ENCODE measurements at places on chromosomes 6 and 20.

- no peak for DNase-seq
Measured at GRCh38 chr6:87396595-87397392, 11.0 kb upstream of the CFAP206 start.

DNA sequence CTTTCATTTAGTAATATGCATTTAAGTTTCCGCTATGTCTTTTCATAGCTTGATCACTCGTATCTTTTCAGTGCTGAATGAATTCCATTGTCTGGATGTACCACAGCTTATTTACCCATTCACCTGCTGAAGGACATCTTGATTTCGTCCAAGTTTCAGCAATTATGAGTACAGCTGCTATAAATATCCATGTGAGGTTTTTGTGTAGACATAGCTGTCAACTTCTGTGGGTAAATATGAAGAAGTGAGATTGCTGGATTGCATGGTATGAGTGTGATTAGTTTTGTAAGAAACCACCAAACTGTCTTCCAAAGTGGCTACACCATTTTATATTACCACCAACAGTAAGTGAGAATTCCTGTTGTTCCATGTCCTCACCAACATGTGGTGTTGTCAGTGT, 79.2 kb upstream of the STMND1 start:
- no peak for DNase-seq

- peak; percentile 70 for DNase-seq
Measured at GRCh38 chr6:41066867-41067304, 5.3 kb downstream of the OARD1 start.

- no peak for DNase-seq
Measured at GRCh38 chr6:48243071-48243470, 132.1 kb upstream of the PTCHD4 start.

DNA sequence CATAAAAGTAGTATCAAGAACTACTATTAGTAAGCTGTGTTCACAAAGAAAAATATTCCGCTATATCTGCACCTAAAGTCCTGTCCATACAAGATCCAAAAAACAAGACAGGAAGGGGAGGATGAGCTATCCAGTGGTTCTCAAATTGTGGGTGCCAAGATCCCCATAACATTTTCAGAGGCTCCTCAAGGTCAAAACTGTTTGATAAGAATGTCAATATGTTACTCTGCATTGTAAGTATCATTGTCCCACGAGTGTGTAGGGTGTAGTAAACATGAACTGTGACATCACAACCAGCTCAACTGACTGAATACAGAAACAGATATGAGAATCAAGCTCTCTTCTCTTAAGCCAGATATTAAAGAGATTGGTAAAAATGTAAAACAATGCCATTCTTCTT, 81.9 kb upstream of the HIVEP1 start:
- no peak for DNase-seq

DNA sequence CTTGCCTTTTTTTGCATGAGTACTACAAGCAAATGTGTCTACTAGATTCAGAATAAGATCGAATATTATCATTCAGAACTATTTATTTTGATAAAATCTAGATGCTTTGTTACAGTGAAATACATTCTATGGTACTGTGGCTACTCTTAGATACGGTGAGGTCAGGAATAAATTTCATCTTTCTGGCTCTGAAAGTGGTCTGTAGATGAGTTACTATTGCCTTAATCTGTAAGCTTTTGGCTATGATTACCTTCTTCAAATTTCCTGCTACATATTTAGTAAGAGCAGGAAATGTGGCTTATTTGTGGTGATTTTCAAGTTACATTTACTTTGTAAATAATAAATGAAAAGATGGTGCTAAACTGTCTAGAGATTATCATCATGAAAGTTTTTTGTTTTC, 50.0 kb downstream of the SCAF8 start:
- no peak for DNase-seq

GRCh38 chr20:14956026-14956425, 618.6 kb upstream of the FLRT3 start:
- no peak for DNase-seq

- no peak for DNase-seq
Measured at GRCh38 chr6:44989391-44989790, 338.7 kb upstream of the RUNX2 start.

DNA sequence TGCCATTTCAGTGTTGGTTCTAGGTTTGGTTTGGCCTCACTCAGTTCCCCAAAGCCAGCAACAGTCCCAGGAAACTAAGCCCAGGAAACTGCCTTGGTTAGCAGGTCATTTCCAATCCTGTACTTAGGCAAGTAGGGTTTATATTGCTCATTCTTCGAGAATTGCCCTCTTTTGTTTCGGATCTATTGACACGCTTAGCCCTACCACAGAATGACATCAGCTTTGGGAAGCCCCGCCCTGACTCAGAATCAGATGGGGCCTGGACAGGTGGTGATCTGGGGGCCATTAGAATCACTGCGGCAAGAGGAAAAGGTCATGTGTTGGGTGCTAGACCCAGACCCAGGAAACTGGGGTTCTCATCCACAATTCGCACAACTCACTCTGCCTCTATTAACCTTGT, 578.2 kb downstream of the QKI start:
- DNase-seq = no peak

DNA sequence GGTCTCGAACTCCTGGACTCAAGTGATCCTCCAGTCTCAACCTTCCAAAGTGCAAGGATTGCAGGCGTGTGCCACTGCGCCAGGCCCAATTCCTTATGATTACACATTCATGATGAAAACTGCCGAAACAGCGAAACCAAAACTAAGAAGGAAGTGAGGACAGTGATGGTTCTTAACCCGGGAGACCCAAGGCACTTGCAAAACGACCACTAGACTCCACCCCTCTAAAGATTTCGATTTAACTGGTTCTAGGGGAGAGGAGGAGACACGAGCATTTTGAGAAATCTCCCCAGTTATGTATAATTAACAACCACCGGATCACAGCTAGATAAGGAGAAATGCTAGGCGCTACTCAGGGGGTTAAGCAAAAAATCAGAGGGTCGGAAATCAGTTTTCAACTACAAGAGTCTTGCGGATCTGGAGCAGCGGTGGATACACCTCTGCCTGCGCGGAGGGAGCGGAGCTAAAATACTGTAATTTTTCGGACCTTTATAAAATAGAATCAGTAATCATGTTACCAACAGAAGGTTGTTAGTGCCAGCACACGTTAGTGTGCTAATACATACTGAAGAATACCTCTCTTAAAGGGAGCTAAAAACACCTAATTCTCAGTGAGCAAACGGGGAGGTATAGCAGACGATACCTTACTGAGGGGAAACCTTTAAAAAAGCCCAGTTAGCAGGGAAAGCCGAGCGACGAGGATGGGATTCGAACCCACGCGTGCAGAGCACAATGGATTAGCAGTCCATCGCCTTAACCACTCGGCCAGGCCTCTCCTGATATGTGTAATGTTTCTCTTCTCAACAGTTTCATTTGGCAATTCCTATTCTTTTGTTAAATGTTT, 60.0 kb upstream of the BTN3A2 start:
- peak; percentile 78 for DNase-seq

DNA sequence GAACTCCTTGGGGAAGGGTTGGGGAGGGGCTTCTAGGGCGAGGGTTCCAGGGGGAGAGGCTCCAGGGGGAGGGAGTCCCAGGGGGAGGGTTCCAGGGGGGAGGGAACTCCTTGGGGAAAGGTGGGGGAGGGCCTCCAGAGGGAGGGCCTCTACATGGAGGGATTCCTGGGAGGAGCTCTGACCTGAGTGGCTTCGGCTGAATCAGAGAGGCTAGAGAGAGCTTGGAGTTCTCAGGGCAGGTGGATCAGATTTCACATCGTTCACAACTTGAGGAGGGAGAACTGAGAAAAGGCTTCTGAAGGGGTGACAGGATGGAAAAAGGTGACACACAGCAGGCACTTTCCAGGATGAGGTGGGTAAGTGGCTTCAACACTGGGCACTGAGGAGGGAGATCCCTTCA, 49.1 kb downstream of the DAAM2 start:
- no peak for DNase-seq

- DNase-seq = no peak
Measured at GRCh38 chr6:159321267-159321666, 152.1 kb downstream of the FNDC1 start.

DNA sequence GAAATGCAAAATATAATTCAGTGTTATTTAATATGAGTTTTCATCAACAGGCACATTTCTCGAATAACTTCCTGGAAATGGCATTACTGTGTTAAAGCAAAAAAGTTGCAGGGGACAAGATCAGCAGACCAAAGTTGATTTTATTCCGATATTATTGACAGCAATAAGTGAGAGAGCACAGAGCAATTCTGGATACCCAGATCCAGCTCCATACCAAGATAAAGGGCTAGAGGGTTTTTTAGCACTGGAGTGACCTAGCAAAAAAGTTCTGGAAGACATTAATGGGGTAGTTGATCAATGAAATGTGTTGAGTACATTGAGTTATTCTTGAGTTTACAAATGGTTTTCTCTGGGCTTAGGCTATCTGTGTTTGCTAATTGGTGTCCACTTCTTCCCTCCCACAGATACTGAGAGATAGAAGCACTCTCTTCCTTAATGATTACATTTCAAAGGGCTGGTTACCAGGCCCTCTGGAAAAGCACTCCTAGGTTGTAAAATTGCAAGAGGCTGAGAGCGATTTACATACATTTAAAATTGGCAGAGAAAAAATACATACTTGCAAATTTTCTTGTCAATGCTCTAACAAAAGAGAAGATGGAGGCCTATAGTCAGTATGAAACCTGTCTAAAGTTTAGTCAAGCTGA, 47.0 kb upstream of the MANEA start:
- DNase-seq = no peak
